ENCODE measurements at places on chromosomes 1 and 21.

GRCh38 chr1:93815366-93816110, 63.5 kb downstream of the DNTTIP2 start:
- no peak for DNase-seq

DNA sequence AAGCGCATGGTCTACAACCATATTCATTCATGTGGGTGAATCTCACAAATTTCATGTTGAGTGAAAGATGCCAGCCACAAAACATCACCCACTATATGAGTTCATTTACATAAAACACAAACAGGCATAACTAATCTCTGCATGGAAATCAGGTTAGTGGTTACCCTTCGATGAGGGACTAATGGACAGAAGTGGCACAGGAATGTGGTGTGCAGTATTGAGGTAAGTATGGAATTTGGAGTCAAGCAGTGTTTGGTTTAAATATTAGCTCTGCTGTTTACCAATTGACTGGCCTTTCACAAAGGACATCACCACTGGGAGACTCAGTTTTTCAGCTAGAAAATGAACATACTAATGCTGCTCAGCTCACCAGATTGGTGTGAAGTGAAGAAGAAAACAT, 24.2 kb downstream of the CCDC185 start:
- DNase-seq, result no peak

GRCh38 chr1:13622446-13622845, 38.8 kb downstream of the PDPN start:
- no peak for DNase-seq

GRCh38 chr1:195965475-195965874, 642.8 kb downstream of the KCNT2 start:
- no peak for DNase-seq

DNA sequence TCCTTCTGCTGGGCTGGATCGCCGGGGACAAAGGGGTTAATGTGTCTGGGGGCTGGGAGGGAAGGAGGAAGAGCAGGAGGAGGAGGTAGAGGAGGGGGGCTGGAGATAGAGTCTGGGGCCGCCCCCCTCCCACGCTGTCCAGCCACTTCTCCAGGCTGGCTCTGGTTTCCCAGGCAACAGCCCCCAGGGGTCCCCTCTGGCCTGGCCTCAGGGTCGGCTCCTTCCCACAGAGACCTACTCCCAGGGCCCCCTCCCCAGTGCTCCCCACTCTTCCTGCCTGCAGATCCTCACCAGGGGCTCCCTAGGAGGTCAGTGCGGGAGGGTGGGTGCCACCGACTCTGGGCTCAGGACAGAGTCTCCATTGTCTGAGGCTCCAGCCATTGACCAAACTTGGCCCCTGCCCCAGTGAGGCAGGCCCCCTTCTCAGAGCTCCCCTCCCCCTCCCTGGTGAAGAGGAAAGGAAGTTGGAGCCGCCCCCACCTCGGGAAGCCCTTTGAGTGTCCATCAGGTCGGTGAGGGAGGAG, 34.1 kb downstream of the ARHGEF10L start:
- DNase-seq, result no peak

- DNase-seq, result no peak
These were observed 86.1 kb downstream of the BACH1 start for GRCh38 chr21:29384683-29385359.

GRCh38 chr21:28832013-28832714, 160.5 kb downstream of the LTN1 start:
- no peak for DNase-seq

DNA sequence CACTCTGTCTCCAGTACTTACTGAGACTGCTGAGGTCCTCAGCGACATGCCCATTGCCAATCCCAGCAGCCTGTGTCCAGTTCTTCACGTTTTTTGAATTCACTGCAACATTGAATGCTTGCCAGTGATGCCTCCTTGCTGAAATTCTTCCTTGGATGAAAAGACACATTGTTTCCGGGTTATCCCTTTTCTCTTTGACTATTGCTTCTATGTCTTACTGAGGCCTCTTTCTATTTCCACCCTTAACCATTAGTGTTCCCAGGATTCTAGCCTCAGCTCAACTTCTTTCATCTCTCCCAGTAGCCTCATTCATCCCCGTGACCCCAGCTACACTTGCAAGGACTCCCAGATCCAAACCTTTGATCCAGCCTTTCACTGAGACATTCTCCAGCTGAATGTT, 46.5 kb upstream of the KIF26B start:
- no peak for DNase-seq

- DNase-seq, result no peak
These were observed at the start of gene LRRC7 for GRCh38 chr1:69567652-69568420. Gene LRRC7 (plus strand): TSS chr1:69567922. CDS start chr1:69568640, 718 bp downstream.

- no peak for DNase-seq
These were observed 246.8 kb upstream of the FMN2 start for GRCh38 chr1:239844833-239845232.

DNA sequence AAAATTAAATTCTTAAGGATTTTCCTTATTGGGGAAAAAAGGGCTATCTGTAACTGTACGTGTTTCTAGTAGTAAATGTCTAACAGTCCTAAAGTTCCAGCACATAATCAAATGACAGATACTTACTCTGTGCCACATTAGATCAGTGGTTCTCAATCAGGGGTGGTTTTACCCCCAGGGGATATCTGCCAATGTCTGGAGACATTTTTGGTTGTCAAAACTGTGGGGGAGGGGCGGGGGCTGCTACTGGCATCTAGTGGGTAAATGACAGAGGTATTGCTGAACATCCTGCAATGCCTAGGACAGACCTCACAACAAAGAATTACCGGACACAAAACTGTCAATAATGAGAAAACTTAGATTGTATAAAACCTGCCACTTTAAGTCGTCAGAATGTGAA, 33.4 kb upstream of the PTPRC start:
- no peak for DNase-seq

- peak; percentile 17 for DNase-seq
These were observed 2.6 kb downstream of the RERE start for GRCh38 chr1:8814865-8815264.

DNA sequence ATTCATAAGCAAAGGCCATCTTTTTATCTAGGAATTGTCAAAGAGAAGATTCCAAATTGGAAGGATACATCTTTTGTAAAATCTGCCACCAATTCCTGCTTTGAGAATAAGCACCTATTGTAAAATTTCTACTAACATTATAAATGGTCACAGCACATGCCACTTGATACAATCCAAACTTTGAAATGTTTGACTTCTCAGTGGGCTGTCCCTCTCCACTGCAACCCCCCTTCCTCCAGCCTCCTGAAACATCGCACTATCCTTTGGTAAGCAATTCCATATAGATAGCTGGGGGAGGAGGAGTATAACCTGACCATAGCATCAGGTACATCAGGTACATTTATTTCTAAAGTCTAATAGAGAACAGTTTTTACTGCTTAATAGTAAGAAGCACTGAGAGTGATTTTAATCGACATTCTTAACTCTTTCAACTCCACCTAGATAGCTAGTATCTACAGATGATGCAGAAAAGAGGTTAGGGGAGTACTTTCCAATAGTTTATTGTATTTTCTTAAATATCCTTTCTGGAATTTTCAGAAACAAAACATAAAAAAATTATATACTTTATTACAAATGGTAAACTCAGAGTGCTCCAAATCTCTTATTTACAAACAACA, 2.9 kb downstream of the JUN start:
- no peak for DNase-seq

DNA sequence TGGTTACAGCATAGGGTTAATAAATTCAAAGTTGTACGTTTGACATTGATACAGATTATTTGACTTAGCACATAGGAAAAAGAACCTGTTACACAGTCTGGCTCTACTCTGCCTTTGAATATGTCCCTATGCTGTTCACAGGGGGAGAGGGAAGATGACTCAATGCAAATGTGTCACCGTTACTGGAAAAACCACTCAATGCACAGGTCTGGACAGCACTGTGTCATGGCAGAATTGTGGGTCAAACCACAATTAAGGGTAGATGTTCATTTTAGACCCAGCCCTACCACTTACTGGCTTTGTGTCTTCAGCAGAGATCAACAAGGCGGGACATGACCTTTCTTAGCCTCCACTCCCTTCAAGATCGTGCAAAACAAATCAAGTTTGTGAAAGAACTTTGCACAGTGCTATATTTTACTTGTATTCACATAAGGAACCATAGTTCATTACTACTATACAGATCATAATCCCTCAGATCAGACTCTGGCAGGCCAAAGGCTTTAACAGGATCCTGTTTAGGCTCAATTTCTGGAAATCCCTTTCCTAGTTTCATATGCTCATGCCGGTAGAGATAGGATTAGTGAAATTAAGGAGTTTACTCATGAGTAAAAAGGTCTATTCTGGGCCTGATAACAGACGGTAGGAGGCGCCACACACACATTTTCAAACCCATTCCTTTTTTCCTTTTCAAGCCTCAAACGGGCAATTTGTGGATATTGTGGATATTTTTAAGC, 22.1 kb downstream of the EIF2D start:
- no peak for DNase-seq

- no peak for DNase-seq
These were observed 152.4 kb downstream of the GALNT2 start for GRCh38 chr1:230219174-230220067.

GRCh38 chr1:165467706-165468105, 22.8 kb upstream of the RXRG start:
- DNase-seq, result no peak

DNA sequence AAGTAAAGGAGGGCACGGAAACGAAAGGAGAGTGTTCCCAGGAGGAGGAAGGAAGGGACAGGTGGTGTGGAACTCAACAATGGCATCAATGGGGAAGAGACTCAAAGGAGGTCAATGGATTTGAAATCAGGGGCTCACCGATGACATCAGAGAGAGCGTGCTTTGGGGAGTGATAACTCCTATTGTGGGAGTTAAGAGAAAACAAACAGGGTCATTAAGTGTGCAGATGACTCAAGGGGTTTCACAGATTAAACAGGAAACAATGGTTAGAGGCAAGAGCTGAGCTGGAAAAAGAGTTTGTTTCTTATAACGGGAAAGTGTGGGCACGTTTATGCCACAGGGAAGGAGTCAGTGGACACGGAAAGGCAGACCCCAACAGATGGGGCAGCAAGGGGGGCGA, 629.1 kb downstream of the SMYD3 start:
- no peak for DNase-seq

DNA sequence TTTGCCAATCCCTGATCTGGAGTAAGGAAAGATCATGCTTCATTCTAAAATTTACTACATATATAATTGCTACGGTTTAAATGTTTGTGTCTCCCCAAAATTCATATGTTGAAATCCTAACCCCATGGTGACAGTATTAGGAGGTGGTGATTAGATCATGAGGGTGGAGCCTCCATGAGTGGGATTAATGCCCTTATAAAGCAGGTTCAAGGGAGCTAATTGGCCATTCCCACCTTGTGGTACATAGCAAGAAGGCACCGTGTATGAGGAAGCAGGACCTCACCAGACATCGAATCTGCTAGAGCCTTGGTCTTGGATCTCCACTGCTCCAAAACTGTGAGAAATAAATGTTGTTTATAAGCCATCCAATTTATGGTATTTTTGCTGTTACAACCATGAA, 55.5 kb downstream of the GADD45A start:
- no peak for DNase-seq

DNA sequence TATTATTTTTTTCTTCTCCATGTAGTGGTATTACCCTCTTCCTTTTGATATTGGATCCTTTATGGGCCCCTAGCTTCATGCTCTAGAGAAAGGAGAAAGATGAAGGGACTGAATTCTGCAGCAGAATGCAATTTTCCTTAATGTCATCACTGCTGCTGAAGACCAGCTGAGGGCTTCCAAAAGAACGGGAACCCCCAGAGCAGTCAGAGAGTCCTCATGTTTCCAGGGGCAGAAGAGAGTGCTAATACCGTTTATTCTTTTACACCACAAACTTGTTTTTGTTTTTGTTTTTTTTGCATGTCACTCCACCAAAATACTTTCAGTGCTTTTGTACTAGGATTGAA, 21.1 kb upstream of the TBX15 start:
- DNase-seq, result no peak

GRCh38 chr1:33005838-33006421, 30.8 kb downstream of the AK2 start:
- DNase-seq, result no peak

DNA sequence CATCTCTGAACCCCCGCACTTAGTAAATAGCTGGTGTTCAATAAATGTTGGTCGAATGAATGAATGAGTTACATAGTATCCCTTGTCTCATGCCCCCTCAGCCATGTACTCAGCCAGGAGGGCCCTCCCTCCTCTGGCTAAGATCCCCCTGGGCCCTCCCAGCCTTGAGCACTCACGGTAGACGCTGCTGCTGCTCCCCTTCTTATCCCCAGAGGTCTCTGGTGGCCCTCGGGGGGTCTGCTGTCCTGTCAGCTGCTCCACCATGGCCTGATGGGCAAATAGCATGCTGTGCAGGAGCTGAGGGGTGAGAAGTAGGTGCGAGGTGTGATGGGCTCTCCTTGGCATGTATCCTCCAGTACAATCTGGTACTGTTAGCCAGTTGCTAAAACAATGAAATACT, 1.9 kb downstream of the ETV3L start:
- DNase-seq, result no peak

- DNase-seq, result peak; percentile 93
These were observed 61.8 kb upstream of the NBL1 start for GRCh38 chr1:19582318-19582717.

- DNase-seq, result no peak
These were observed 75.5 kb downstream of the KCNN3 start for GRCh38 chr1:154794608-154795007.

DNA sequence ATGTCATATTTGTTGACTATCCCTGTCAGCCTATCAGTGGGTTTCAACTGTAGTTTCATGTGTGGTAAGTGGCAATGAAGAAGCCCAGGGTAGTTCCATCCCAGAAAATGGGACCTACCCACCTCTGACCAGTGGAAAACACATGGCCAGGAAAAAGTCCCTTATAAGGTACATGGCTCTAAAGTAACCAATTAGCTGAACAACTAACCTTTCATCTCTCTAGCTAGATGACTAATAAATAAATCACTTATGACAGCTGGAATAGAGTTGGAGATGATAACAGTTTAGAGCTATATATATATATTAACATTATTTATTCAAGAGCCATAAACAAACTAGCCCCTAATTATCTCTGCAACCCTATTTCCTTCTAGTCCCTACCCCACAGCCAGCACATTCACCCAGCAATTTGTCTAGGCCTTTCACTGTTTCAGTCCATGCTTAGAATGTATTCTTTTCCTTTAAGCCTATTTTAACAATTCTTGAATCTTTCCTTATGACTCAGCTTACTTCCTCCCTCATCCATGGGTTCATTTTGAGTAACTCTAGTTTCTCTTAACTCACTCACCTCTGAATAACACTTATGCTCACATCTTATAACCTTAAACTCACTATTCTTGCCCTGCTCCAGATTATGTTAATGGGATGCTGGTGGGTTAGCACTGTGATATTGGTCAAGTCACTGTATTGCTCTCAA, 83.7 kb downstream of the TNFSF18 start:
- DNase-seq, result no peak

GRCh38 chr1:53129891-53130597, 12.4 kb downstream of the SLC1A7 start:
- DNase-seq, result no peak

GRCh38 chr21:45303091-45303615, 15.5 kb upstream of the POFUT2 start:
- no peak for DNase-seq
